ENCODE measurements at places on chromosomes 12 and 14.

DNA sequence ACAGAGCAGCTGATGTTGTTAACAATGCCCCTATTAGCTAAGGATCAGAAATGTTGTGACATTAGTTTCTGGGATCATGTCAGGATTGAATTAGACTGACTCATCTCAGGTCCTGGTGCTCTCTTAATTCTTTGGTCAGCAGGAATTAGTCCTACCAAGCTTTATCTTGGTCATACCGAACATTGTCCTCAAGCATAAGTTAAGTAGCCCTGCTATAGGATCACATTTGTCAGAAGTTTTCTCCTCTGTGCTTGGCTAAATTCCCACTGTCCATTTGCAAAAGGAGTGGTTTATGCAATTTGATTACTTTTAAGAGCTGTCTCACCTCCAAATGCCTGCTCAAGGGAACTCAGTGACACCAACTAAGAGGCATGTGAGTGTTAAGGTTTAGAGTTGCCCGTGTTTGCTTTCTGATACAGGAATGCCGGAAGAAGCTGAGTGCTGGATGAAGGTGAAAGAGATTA is 48.4 kb upstream of the IFNG-AS1 start:
- no peak for DNase-seq

DNA sequence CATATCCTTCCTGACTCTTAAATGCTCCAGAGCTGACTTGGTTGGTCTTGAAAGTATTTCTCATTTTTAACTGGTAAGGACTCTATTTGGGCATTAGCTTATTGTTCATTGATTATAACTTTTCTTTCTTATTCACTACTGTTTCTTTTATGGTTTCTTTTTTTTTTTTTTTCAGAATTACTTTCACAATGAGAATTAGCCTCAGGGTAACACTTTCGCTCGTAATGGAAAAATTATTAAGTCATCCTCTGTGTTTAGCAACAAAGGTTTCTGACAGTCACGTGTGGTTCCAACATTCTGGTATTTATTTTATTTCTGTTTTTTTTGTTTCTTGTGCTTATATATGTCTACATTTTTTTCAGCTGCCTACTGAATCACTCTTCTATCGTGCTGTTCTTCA is 80.0 kb downstream of the METTL25 start:
- DNase-seq, result no peak

GRCh38 chr12:91722072-91722471 is 423.6 kb downstream of the BTG1 start:
- DNase-seq, result no peak

DNA sequence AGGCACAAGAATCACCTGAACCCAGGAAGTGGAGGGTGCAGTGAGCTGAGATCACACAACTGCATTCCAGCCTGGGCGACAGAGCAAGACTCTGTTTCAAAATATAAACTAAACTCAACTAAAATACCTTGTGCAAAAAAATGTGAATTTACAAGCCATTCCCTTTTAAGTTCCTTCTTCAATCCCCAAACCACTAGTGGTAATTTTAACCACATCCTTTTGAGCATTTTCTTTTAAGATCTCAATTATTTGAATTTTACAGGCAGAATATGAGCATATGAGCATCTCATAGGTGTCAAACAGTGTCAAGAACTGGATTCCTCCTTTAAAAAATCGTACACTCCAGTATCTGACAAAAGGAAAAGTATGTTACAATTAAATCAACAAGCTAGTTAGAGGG is 57.0 kb upstream of the NPFF start:
- no peak for DNase-seq

- peak; percentile 34 for DNase-seq
Observed at GRCh38 chr14:84254290-84254689, 1275.7 kb upstream of the FLRT2 start.

DNA sequence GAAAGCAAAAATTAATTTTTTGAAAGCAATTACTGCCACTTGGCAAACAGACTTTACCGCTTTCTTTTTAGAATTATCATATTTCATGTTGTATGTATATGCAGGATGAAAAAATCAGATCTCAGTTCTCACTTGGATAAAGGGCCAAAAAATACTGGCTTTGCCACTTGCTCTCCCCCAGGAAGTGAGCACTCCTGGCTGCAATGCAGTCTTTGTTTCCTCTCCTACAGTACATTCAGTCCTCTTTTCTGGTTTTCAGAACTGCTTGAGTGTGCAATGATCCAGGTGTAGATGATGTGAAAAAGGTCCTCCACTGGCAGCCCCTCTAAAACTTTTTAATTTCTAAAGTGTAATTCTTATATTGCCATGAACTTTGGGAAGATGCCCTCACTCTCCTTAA is 183.4 kb downstream of the SLC25A21 start:
- no peak for DNase-seq

- DNase-seq, result no peak
Observed at GRCh38 chr12:11854011-11854499, 204.6 kb downstream of the ETV6 start.

DNA sequence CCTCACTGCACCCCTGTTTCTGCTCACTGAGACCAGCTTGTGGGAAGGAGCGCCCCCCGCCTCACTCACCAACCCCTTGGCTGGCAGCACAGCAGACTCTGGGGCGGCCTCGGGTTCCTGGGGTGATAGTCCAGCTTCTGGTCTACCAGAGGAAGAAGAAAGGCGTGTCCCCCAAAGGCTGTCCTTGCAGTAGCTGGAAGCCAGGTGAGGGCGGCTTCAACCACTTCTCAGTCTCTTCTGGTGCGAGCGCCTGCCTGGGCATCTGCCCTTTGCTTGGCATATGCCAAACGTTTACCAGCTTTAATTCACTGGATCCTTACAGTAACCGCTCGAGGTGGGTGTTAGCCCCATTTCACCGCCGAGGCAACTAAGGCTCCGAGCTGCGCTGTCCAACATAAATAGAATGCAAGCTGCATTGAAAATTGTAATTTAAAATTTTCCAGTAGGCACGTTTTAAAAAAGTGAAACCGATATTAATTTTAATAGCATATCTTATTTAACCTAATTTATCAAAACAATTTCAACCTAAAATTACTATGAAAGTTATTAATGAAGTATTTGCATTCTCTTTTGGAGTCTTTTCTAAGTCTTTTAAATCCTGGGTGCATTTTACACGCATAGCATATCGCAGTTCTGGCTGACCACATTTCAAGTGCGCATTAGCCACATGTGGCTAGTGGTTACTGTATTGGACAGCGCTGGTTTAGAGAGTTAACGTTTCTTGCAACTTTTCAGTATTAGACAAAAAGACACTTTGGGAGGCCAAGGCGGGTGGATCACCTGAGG is 872 bp downstream of the FAM177A1 start:
- peak; percentile 71 for DNase-seq

GRCh38 chr12:124462750-124463149 is 104.7 kb downstream of the NCOR2 start:
- no peak for DNase-seq

- no peak for DNase-seq
Observed at GRCh38 chr14:28772613-28773012, 6.0 kb downstream of the FOXG1 start.

DNA sequence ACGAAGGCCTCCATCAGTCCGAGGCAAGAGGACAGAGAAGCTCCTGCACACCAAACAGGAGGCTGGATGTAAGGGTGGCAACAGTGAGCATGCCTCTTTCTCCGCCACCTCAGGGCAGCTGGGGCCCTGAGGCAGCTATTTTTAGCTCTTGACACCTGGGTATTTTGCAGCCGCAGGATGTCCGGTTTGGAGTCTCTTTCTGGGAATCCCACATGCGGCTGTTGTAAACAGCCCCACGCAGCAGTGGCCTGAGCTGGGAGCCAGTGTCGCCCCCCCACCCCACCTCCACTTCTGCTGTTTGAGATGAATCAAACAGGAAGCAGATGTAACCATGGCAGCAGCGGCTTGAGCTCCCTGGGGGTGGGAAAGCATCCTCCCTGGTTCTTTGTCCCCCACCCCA is 11.7 kb downstream of the HDAC7 start:
- DNase-seq, result peak; percentile 34

GRCh38 chr14:58166005-58166983 is 14.3 kb upstream of the ARMH4 start:
- DNase-seq, result peak; percentile 96

GRCh38 chr14:68232300-68233055 is 412.9 kb downstream of the RAD51B start:
- no peak for DNase-seq

DNA sequence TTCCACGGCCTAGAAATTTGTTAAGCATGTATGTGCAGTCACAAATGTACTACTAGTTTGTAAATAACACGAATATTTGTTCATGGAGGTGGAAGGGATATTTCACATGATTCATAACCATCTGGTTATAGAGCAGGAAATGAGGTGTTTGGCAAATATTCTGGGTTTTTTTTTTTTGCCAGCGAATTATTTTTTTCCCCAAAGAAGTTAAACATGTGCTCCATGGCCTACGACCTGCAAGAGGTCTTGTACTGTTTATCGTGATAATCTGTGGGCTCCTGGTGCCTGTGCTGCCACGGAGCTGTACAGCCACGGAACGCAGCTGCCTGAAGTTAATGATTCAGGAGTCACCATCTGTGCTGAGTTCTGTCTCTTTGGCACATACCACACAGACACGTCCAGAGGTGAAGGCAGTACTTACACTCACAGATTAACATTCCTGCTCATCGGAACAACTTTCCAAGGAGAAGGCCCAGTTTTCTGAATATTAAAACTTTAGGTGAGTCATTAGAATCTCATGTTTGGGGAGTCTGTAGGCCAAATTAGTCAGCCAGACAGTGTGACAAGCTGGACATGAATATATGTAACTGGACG is 156.3 kb downstream of the TMX1 start:
- DNase-seq, result no peak

Data from GM23338 (cell line).